ENCODE measurements at places on chromosomes 13 and 19.
A peak's percentile ranks its signal among the peaks of the same experiment; 100 is the strongest.

DNA sequence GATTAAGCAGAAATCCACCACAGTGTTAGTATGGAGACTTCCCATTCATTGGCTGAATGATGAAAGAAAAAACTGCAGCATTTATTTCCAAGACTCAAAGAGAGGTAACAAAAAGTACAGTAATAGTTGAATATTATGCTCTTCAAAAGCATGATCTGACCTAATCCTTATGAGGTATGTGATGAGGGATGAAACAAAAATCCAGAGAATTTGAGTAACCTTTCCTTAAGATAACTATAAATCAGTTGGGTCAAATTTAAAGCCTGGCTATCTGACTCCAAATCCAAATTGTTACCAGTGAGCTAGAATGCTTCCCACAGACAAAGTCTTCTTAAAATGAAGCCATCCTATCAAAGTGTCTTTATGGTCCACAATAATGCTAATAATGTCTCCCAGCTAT lies 38.1 kb downstream of the NUFIP1 start:
- no peak for DNase-seq

DNA sequence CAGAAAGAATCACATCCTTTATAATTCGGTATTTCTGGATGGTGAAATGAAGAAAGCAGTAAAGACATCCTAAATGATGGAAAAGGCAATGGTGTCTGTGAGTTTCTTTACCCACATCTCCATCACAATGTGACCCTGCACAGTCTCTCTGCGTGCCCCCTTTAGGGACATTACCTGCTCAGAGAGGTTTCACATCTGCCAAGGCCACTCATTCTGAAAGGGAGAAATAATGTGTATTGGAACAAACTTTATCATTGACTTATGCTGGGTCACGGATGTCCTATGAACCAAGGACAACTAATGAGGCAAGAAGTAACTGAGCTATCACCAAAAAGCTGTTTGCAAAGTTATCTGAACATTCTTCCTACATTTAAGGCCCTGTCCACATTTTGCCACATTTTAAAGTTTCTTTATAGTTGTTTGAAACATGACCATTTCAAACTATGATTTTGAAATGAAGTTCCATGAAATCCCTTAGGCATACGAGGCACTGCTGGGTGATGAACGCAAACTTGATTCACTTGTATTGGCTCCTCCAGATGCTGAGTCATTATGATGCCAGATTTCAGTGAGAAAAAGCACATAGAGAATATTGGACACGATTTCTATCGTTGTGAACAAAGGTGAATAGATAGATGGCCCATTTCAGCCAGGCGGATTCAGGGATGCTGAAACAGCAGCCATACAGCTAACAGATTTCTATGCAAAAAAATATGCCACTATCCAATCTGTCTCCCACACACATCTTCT lies 63.5 kb upstream of the HMGB1 start:
- DNase-seq = no peak

GRCh38 chr19:52896431-52897137 lies 851 bp downstream of the ZNF320 start:
- peak; percentile 36 for DNase-seq

DNA sequence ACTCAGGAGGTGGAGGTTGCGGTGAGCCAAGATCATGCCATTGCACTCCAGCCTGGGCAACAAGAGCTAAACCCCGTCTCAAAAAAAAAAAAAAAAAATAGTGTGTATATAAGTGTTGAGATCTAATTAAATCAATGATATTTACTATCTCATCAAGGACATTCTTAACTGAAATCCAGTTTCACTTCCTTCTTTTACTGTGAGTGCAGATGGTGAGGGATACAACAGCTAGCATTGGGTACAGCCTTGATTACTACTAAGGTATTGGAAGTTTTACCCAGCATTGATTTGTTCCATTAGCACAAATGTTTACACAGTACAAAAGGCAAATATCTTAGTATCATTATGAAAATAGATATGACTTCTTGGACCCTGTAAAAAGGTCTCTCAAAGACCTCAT lies 546.6 kb downstream of the KCTD12 start:
- DNase-seq = no peak

- no peak for DNase-seq
These were observed 18.4 kb downstream of the SBNO2 start for GRCh38 chr19:1155352-1156304.

GRCh38 chr13:79126706-79127105 lies 279.3 kb downstream of the RBM26 start:
- no peak for DNase-seq

GRCh38 chr13:35252536-35253205 lies 223.8 kb downstream of the MAB21L1 start:
- no peak for DNase-seq

- DNase-seq = no peak
These were observed 5.5 kb upstream of the ENOX1 start for GRCh38 chr13:43792076-43792881.

- DNase-seq = no peak
These were observed 24.8 kb downstream of the RANBP3 start for GRCh38 chr19:5953030-5953589.

- DNase-seq = no peak
These were observed 6.4 kb downstream of the AXL start for GRCh38 chr19:41225238-41226052.

DNA sequence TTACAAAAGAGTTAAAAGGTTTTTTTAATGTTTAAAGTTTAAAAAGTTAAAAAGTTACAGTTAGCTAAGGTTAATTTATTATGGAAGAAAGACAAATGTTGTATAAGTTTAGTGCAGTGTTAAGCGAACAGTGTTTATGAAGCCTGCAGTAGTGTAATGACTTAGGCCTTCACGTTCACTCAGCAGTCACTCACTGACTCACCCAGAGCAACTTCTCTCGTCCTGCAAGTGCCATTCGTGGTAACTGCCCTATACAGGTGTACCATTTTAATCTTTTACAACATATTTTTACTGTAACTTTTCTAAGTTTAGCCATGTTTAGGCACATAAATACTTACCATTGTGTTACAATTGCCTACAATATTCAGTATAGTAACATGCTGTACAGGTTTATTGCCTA lies 398.2 kb upstream of the NBEA start:
- DNase-seq = no peak

- no peak for DNase-seq
These were observed 594.6 kb downstream of the PCDH9 start for GRCh38 chr13:66635526-66635925.

DNA sequence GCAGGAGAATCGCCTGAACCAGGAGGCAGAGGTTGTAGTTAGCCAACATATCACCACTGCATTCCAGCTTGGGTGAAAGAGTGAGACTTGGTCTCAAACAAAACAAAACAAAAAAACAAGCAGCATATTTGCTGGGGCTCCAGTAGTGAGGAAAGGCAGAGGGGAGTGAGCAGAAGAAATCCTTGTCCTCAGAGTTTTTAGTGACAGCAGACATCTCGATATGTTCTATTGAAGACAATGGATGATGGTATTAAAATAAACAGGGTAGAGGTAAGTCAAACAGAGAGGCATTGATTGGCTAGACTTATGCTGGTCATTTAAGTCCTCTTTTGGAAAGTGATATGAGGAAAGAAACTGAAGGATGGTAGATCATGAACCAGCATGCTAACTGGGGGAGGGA lies 19.0 kb downstream of the NLRP7 start:
- DNase-seq = no peak

GRCh38 chr19:54180691-54181091 lies 7.7 kb upstream of the TMC4 start:
- no peak for DNase-seq

DNA sequence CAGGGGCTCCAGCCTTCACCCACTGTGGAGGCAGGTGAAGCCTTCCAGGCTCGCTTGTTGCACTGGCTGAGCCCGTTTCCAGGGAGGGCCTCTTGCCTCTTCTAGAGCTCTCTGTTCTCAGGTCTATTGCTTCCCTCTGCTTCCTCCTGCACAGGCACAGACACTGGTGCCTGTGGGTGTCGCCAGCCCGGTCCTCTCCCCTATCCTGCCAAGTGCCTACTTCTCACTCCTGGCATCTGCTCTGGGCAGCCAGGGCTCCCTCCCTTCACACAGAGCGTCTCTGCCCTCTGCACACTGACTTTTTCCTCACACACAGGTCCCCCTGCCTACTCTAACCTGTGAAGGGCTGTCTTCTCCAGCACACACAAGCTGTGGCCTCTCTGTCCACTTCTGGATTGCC lies 60.3 kb downstream of the SLC7A9 start:
- no peak for DNase-seq

DNA sequence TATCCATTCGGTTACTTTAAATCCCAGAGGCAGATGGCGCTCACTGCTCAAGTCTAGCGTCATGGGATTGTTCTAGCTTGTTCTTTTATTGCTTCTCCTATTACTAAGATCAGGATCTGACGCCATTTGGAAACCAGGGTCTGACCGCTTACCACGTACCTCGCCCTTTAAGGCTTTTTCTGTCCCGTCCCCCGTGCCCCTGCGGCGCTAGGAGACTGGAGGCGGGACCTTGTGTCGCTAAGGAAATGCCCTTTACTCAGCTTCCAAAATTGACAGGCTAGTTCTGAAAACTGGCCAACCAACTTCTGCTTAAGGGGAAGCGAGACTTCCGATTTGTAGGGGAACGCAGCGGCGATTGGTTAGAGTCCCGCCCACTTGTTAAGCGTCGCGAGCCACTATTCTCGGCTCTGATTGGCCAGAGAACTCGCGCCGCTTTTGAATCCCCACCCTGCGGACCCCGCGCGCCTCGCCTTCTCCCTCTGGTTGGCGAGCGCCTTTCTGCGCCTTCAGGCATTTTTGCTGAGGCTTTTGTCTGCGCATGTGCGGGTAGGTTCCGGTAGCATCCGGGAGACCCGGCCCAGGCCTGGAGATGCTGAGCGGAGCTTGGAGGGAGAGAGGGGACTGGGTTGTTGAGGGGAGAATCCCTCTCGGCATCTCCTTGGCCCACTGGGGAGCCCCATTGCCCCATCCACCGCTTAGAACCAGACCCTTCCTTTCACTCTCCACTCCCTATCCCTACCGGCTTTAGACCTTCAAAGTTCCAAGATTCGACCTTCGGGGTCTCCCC lies 3.9 kb upstream of the C19orf84 start:
- DNase-seq = peak; percentile 97

- DNase-seq = no peak
These were observed 17.8 kb downstream of the PROZ start for GRCh38 chr13:113176280-113176679.

DNA sequence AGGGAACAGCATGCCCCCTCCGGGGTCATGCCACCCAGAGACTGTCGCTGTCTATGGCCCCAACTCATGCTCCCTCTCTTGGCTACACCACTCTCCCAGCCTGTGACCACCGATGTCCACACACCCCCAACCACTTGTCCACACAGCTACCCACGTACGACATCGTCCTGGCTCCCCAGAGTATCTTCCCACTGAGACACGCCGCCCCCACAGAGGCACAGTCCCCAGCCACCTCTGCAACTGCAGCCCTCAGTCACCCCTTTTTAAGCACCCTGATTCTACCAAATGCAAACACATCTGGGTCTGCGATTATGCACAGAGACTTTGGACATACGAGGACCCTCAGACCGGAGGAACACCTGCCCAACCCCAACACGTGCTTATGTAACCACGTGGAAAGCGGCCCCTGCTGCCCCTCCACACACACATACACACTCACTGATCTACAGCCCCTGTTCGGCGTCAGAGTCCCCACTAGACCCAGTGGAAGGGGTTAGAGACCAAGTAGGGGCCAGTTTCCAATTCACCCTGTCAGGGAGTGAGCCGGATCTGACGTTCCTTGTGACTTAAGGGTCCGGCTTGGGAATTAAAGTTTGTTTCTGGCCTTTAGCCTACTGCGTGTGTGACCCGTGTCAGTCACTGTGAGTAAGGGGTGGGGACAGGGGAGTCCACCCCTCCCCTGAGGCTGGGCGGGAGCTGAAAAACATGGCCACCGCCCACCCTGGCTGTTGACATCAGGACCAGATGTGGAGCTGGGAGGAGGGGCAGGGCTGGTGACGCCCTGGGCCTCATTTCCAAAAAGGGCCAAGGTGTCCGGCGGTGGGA lies 11.9 kb upstream of the AXL start:
- DNase-seq = no peak

DNA sequence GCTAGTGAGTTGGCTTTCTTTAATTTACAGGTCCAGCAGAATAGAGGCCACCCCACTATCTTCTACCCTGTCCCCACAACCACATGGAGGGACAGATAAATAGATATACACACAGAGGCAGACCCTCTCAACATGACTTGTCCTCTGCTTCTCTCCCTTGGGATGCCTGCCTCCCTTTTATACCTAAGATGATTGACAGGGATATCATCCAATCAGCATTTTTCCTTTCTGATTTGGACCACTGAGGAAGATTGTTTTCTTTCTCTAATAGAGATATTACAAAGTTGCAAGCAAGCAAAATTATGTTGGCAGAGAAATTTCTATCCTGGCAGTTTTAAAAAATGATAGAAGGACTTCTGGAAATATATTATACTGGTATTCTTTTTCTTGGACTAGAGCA lies 35.8 kb downstream of the STOML3 start:
- no peak for DNase-seq

- no peak for DNase-seq
These were observed 223.9 kb downstream of the LHFPL6 start for GRCh38 chr13:39379118-39379517.

DNA sequence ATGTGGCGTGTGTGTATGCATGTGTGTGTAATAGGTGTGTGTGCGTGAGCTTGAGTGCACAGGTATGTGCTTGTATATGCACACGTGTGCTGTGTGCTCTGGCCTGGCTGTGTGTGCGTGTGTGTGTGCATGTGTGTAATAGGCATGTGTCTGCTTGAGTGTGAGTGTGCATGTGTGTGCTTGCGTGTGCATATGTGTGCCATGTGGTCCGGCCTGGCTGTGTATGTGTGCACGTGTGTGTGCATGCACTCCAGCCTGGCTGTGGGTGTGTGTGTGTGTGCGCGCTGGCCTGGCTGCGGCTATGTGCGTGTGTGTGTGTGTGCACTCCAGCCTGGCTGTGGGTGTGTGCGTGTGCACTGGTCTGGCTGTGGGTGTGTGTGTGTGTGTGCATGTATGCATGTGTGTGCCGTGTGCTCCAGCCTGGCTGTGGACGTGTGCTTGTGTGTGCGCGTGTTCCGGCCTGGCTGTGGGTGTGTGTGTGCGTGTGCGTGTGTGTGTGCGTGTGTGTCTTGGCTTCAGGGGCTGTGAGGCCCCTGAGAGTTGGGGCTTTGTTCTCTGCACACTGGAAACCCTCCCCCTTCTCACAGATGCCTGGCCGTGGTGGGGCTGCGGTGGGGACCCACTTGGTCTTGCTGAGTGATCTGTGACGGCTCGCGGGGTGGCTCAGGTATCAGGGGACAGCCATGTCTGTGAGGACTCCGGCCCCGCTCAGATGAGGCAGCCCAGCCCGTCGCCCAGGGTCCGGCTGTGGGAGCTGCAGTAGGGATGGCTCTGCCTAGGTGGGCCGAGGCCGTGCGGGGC lies 8.2 kb downstream of the SPPL2B start:
- DNase-seq = no peak

DNA sequence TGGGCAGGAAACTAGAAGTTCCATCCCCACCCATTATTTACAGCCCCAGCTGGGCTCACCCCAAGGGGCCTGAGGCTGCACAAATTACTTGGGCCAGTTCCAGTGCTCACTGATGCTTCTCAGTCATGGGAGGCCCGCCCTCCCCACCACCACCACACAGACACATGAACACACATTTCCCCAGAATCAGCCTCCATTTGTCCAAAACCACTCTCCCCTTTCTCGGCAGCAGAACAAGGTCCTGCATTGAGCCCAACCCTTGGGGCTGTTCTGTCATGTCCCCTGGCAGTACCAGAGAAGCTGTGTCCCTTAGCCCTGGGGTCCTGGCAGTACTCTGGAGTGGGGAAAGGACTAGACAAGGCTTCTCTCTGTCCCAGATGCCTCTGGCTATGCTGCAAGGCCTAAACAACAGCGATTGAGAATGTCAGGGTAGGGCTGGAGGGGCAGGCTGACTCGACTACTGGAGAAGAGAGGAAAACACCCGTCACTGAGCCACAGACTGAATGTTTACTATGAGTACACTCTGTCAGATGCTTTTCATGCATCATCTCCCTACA lies 21.8 kb downstream of the SAMD4B start:
- DNase-seq = no peak
